GM18507 (cell line): ENCODE measurements at places on chromosomes 3 and 15.

GRCh38 chr3:78455712-78456433 is 1311.9 kb downstream of the ROBO1 start:
- no peak for DNase-seq

- DNase-seq: no peak
These were observed 1.9 kb downstream of the KBTBD8 start for GRCh38 chr3:67000009-67000408.

DNA sequence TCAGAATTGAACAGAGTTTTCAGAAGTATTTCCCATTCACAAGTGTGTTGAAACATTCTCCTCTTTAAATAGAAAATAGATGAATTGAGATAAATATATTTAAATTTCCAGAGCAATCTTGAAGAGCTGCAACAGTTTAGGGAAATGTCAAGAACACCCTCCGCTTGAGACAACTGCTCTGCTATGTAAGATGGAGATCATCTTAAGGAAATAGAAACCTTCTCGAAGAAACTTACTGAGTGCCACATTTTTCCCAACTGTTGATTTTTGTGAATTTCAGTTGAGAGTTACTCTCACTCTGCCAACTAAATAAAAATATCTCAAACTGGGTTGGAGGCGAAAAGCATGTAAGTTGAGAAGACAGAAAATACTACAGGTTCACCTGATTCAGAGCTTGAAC is 78.0 kb downstream of the SUCLG2 start:
- DNase-seq: no peak

- no peak for DNase-seq
These were observed 89.2 kb downstream of the RBMS3 start for GRCh38 chr3:29370021-29370420.
